ENCODE measurements at places on chromosomes 5 and 9.
A peak's percentile ranks its signal among the peaks of the same experiment; 100 is the strongest.

DNA sequence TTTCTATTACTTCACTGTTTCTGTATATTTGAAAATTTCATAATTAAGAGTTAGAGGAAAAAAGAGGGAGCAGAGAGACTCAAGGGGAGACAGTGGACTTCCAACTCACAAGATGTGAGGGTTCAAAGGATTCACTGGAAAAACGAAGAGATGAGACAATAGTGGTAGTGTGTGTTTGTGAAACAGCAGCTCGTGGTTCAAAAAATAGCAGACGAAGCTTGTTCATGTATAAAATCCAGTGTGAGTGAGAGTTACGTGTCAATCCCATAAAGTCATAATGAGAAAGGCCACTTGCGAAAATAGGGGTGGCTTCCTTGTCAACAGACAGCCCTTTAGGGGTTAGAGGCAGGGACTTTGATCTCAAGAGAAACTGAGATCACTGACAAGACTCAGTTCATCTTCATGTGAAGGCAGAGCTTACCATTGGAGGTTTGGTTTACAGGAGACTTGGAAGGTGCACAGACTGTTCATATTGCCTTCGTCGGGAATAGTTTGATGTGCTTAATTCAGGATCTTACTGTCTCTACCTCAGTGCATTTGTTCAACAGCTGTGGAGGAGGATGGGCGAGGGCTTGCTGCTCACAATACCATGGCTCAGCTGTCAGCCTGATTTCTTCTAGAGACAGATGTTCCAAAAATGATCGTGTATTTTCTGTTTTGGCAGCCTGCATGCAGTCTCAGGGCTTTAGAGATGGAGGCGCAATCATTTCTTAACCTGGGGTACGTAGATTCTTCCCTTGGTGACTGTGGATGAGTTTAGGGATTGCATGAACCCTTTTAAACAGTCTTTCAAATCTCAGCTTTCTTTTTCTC lies 105.7 kb upstream of the KLF9 start:
- no peak for DNase-seq

DNA sequence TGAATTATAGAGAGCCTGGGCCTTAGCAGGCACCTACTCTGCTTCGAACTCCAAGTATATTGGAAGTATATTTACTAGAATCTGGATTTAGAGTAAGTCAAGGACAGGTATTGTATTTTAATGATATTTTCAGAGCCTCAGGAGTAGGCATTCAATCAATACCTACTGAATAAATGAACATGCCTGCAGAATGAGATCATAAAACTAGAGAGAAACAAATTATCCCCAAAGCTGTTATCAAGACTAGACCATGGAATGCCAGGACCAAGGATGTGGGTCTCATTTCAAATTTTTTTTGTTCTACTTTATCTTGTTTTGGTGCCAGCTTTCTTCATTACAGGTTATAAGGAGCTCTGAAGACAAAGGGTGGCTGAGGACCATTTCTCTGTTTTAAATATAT lies 66.0 kb downstream of the GDNF start:
- no peak for DNase-seq

DNA sequence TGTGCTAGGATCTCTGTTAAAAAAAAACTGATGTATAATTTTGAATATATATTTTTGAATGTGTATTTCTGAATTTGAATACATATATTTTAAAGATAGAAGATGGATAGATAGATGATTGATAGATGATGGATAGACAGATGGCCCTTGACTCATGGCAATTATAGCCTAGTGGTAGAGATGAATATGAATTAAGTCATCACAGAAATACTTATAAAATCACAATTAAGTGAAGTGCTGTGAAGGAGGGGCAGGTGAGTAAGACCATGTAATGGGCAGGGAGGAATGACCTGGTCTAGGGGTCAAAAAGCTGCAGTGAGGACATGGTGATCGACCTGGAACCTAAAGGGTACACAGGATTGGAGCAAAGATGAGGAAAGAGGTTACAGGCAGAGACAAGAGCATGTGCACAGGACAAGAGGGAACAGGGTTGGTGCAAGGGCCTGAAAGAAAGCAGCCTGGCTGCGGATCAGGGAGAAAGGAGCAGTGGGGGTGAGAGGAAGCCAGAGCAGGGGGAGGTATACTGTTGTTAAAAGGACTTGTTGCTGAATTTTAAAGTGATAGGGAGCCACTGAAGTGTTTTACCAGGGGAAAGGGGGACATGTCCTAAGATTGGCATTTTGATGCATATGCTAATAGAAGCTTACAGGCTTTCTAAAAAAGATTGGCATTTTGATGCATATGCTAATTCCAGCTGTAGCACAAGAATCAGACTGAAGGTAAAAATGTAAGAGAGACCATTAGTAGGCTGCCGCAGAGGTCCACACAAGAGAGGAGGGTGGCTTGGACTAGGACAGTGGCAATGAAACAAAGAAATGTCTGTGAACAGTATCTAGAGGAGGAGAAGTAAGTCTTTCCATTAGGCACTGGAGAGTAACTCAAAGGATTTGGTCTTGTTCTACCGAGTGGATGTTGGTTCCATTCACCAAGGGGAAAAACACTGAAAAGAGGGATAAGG lies 527.8 kb downstream of the AGTPBP1 start:
- DNase-seq, result no peak

GRCh38 chr5:92353107-92354030 lies 970.3 kb upstream of the ARRDC3 start:
- DNase-seq, result no peak

- DNase-seq, result no peak
Observed at GRCh38 chr9:97969014-97969413, 14.1 kb upstream of the ANP32B start.

GRCh38 chr9:13568841-13569601 lies 289.5 kb upstream of the MPDZ start:
- no peak for DNase-seq

GRCh38 chr9:77563174-77563573 lies 84.9 kb downstream of the GNA14 start:
- DNase-seq, result no peak

GRCh38 chr9:123820139-123820538 lies 109.8 kb downstream of the DENND1A start:
- DNase-seq, result no peak

DNA sequence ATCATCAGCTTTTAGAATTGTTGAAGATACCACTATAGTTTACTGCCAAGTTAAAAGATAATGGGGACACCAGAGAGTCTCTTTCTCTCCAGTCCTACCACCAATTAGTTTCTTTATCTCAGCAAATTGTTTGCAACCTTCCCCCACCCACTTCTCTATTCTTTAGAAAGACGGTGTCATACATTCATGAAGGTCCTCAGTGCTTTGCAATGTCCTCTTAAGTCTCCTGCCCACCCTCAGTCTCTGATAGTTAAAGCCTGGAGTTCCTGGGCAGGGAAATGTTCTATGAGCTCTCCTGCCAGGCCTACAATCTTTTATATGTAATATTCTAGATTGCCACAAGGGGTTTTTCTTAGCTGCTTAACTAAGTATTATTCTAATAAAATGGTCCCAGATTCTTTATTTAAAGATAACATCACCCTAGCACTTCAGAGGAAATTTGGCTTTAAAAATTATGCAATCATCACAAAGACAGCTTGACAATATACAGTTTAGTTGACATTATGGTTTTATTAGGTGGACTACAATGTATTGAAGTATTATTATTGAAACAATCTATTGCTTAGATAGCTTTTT lies 509.2 kb downstream of the CSNK1G3 start:
- DNase-seq, result no peak

DNA sequence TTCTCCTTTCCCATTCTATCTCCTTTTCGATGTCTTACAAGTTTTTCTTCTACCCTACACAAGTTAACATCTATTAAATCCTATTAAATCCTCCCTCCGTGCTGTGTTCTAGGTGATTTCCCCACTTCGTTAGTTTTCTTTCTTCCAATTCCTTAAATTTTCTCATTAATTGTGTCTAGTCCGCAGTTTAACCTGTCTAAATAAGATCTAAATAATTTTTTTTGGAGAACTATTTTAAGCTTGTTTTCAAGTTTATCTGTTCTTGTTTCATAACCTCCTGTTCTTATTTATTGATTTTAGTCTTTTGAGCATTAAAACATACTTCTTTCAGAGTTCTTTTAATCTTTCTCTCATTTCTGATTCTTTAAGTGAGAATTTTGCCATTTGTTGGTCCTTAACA lies 109.3 kb downstream of the UHRF2 start:
- no peak for DNase-seq

DNA sequence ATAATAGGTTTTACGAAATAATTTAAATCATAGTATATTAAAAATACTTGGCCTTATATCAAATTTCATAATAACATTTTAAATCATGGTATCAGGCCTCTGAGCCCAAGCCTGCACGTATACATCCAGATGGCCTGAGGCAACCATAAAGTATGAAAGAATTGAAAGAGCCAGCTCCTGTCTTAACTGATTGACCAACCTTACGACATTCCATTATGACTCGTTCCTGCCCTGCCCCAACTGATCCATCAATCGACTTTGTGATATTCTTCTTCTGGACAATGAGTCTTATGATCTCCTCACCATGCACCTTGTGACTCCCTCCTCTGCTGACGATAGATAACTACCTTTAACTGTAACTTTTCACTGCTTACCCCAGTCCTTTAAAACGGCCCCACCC lies 545.0 kb downstream of the MTRR start:
- no peak for DNase-seq

DNA sequence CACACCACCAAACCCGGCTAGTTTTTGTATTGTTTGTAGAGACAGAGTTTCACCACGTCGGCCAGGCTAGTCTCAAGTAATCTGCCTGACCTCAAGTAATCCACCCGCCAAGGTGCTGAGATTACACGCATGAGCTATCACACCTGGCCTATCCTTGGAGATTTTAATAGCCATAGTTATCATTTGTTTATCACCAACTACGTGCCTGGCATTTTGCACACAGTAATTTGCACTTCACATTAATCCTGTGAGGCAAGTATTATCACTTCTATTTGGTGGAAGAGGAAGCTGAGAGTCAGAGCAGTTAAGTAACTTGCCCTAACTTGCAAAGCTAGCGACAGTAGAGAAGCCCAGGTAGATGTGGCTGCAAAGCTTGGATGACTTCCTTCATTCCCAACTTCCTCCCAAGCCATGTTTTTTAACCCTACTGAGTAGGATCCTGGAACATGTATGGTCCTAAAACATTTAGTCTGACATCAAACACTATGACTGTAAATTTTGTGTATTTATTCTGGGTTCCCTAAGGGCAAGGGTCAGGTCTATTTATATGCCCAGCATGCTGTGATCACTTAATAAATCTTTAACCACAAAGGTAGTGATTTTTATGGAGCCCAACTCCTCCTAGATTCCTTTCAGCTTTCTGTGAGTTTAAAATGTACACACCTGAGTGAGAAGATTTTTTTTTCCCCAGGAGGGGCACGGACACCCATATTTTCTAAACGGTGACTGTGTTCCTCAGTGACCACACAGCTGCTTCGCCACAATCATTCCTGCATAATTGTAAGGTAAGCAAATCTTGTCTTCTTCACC lies 100.2 kb upstream of the RAI14 start:
- no peak for DNase-seq

DNA sequence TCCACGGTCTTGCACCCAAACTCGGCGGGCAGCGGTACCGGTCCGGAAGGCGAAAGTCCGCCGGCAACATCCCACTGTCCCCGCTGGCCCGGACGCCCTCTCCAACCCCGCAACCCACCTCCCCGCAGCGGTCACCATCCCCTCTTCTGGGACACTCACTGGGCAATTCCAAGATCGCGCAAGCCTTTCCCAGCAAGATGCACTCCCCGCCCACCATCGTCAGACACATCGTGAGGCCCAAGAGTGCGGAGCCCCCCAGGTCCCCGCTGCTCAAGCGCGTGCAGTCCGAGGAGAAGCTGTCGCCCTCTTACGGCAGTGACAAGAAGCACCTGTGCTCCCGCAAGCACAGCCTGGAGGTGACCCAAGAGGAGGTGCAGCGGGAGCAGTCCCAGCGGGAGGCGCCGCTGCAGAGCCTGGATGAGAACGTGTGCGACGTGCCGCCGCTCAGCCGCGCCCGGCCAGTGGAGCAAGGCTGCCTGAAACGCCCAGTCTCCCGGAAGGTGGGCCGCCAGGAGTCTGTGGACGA lies 33.3 kb downstream of the CD180 start:
- no peak for DNase-seq

GRCh38 chr5:42235837-42236236 lies 187.4 kb upstream of the GHR start:
- DNase-seq, result no peak

- no peak for DNase-seq
Observed at GRCh38 chr5:122351416-122352157, 39.5 kb downstream of the SNCAIP start.

DNA sequence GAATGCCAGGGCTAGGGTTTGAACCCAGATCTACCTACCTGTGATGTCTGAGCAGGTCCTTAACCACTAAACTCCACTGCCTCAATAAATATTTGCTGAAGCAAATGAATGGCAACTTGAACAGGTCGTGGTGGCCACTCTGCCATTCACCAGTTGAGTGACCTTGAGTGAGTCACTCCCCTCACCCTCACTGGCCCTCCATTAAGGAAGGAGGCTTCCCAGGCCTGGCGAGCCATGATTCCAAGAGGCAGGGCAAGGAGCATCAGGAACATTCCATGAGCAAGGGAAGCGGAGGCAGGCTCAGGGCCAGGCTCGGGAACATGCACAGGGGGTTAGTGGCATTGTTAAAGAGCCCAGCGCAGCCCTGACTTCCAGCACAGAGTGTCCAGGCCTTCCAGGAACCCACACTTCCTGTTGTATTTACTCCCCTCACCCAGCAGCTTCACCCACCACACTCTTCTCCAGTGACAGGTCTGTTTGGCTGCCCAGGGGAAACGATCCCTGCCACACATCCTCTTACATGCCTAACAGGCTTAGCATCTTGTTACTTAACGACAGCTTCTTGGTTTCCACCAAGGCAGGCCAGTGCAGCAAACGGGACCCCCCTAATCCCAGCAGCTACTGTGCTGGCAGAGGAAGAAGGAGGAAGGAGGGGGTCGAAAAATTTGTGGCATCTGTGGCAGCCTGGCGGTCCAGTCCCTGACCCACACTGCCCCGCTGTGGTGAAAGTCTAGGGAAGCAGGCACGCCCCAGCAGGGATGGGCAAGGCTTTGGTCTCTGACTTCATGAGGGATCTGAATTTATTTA lies 43.7 kb upstream of the TTC1 start:
- DNase-seq, result peak; percentile 87

DNA sequence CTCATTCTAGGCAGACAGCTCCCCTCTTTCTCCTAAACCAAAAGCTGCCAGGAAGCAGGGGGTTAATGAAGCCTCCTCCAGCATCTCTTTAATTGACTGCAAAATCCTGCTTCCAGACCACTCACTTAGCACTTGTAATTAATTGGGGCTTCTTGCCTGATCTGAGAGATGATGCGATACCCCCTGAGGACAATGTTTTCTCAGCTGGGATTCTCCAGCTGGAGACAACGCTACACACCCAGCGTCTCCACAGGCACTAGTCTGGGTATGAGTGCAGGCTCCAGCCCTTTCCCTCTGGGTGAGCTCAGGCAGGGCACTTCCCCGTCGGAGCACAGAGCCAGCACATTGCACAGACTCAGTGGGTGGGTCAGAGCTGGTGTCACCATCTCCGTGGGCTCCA lies 16.1 kb downstream of the CPLX2 start:
- no peak for DNase-seq

GRCh38 chr9:86774116-86774515 lies 173.2 kb downstream of the GAS1 start:
- no peak for DNase-seq

All from urothelium cell line (cell line).